Renal cortex interstitium (tissue), 15 donors: ENCODE measurements at places on chromosomes 4 and X. TPM values are rescaled to one million over a fixed set of nuclear protein-coding genes. Genes with fewer than 3 reads are reported as not detected.

The ZNF41 gene
- polyA plus RNA-seq, result 13.1 TPM

The TFE3 gene
- polyA plus RNA-seq, result 31.5 TPM

The OPHN1 gene
- 9.0 TPM for polyA plus RNA-seq

The SCRG1 gene
- 0.53 TPM for polyA plus RNA-seq

The ACSL1 gene
- polyA plus RNA-seq, result 61.2 TPM

The MAGEB2 gene
- not detected for polyA plus RNA-seq

The AFM gene
- polyA plus RNA-seq, result 13.9 TPM

The SMR3B gene
- not detected for polyA plus RNA-seq

The FGFBP1 gene
- not detected for polyA plus RNA-seq

The ALAS2 gene
- polyA plus RNA-seq, result 10.5 TPM

The TLR10 gene
- polyA plus RNA-seq, result 0.76 TPM

The USP17L25 gene
- not detected for polyA plus RNA-seq

The JADE3 gene
- polyA plus RNA-seq, result 23.9 TPM

The TKTL2 gene
- 0.04 TPM for polyA plus RNA-seq

The TLR6 gene
- 0.57 TPM for polyA plus RNA-seq

The CTAG2 gene
- polyA plus RNA-seq, result not detected

The LEF1 gene
- polyA plus RNA-seq, result 85.9 TPM

The CLCN5 gene
- polyA plus RNA-seq, result 85.9 TPM

The ARL9 gene
- 2.3 TPM for polyA plus RNA-seq

The PPID gene
- polyA plus RNA-seq, result 67.2 TPM
